ENCODE measurements at places on chromosomes 6 and 20.

- no peak for DNase-seq
Observed at GRCh38 chr6:34517966-34518365, 38.2 kb downstream of the SPDEF start.

DNA sequence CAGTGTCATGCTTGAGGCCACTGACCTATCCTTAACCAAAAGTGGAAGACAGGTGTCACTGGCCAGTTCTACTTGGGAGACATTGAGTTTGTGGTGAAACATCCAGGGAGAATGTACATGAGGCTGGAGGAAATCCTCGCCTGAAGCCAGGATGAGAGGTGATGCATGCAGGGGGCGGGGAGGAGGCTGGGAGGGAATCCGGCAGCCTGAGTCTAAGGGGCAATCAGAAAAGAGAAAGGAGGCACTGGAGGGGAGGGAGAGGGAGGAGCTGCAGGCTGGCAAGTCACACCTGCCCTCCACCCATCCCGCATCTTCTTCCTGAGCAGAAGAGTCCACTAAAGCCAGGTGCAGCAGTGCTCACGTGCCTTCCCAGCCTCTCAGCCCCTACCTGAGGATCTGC, 14.9 kb upstream of the DDO start:
- DNase-seq, result no peak

DNA sequence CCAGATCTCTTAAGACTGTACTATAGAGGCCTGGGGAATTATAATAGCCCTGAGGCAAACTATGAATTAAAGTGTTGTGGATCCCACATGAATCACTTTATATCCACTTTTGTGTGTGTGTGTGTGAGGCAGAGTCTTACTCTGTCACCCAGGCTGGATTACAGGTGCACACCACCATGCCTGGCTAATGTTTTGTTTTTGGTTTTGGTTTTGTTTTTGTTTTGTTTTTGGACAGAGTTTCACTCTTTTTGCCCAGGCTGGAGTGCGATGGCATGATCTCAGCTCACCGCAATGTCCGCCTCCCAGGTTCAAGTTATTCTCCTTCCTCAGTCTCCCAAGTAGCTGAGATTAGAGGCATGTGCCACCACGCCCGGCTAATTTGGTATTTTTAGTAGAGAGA, 32.2 kb upstream of the MICB start:
- no peak for DNase-seq

GRCh38 chr6:11418290-11418905, 119.2 kb upstream of the TMEM170B start:
- no peak for DNase-seq

DNA sequence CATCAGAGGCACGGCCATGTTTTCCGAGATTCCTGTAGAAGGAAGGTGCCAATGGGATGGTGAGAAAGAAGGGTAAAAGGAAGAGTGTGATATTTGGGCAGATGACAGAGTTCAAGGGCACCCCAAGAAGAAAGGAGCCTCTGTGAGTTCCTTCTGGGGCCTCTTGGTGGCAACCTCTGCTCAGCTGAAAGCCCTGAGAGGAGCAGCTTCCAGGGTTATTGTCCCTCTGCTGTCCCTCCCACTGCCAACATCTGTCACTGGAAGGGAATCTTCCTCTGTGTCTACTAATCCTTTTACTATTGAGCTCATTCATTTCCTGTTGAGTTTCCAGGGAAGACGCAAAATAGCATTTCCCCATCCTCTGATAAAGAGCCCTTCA, 40.0 kb upstream of the KCNK16 start:
- no peak for DNase-seq

Measured in activated CD8-positive, alpha-beta memory T cell treated with anti-CD3 and anti-CD28 coated beads for 1 hour (primary cell).